ENCODE measurements at places on chromosomes 6 and 20. TPM values are rescaled to one million over a fixed set of nuclear protein-coding genes. Genes with fewer than 3 reads are reported as not detected.

GRCh38 chr6:46042355-46042999 is 26.8 kb upstream of the CLIC5 start:
- H3K4me3 ChIP-seq = no peak overlapping the region
- H3K27me3 ChIP-seq = peaks cover 5% of the 10 kb centered on the region
- peaks cover 3% of the 10 kb centered on the region for H3K4me1 ChIP-seq
- H3K36me3 ChIP-seq = no peaks in the 10 kb centered on the region
- no peak for DNase-seq

GRCh38 chr20:63567386-63568169 is 6.5 kb downstream of the HELZ2 start:
- H3K4me1 ChIP-seq = peaks cover 20% of the 10 kb centered on the region
- H3K27me3 ChIP-seq = no peaks in the 10 kb centered on the region
- peak; percentile 93 for DNase-seq
- H3K4me3 ChIP-seq = peak overlapping the region; percentile 76
- no peaks in the 10 kb centered on the region for H3K36me3 ChIP-seq

GRCh38 chr6:67933278-67933677 is 701.8 kb upstream of the ADGRB3 start:
- H3K4me3 ChIP-seq = no peak overlapping the region
- no peak for DNase-seq
- H3K4me1 ChIP-seq = no peaks in the 10 kb centered on the region
- no peaks in the 10 kb centered on the region for H3K36me3 ChIP-seq
- no peaks in the 10 kb centered on the region for H3K27me3 ChIP-seq

DNA sequence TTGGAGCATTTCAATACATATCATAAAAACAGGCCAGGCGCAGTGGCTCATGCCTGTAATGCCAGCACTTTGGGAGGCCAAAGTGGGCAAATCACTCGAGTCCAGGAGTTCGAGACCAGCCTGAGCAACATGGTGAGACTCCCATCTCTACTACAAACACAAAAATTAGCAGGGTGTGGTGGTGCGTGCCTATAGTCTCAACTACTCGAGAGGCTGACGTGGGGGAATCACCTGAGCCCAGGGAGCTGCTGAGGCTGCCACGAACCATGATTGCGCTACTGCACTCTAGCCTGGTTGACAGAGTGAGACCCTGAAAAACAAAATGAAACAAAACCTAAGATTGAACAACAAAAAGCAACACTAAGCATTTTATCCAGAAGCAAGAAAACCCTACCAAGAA is 47.2 kb downstream of the BACH2 start:
- peaks cover 7% of the 10 kb centered on the region for H3K27me3 ChIP-seq
- peaks cover 19% of the 10 kb centered on the region for H3K4me1 ChIP-seq
- peak overlapping the region; percentile 80 for H3K27ac ChIP-seq

GRCh38 chr6:16473184-16473907 is 235.0 kb downstream of the GMPR start:
- peaks cover 22% of the 10 kb centered on the region for H3K36me3 ChIP-seq
- peak overlapping the region; percentile 88 for H3K4me3 ChIP-seq
- peaks cover 75% of the 10 kb centered on the region for H3K4me1 ChIP-seq
- no peak for DNase-seq
- H3K27me3 ChIP-seq = no peaks in the 10 kb centered on the region
- peak overlapping the region; percentile 34 for H3K27ac ChIP-seq

- peaks cover 6% of the 10 kb centered on the region for H3K27me3 ChIP-seq
- no peaks in the 10 kb centered on the region for H3K4me1 ChIP-seq
- H3K27ac ChIP-seq = no peak overlapping the region
- no peak for DNase-seq
- no peaks in the 10 kb centered on the region for H3K36me3 ChIP-seq
These were observed 861.1 kb downstream of the DHX35 start for GRCh38 chr20:39823224-39823623.

DNA sequence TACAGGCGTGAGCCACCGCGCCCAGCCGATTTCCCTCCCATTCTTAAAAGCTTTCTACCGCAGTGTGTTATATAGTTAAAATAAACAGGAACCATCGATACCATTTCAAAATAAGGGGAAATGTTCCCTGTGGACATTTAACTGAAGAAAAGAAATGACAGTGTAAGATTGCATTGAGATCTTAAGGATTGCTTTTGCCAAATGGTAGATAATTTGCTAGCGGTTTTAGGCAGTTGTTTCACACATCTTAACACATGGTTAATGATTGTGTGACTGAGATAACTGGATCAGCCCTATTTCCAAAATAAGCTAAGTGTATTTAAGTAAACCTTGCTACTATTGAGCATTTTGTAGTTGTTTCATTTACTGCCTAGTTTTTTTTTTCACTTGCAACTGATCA is 15.6 kb downstream of the STX16 start:
- H3K4me1 ChIP-seq = peaks cover 9% of the 10 kb centered on the region
- no peaks in the 10 kb centered on the region for H3K27me3 ChIP-seq
- peaks cover 10% of the 10 kb centered on the region for H3K36me3 ChIP-seq
- no peak overlapping the region for H3K4me3 ChIP-seq

DNA sequence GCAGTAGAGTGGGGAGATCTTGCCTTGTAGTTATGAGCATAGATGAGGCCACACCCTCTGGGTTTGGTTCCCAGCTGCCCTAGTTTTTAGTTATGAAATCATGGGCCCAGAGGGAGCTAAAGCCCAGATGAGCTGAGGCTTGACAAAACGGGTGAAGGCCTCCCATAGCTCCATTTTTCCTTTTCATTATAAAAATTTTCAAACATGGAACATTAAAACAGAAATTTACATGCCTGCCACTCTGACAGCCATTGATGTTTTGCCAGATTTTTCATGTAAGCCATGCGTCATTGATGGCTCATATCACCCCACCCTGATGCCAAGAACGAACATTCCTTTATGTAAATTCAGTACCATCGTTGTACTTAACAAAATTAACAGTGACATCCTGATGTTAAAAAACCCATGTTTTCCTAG is 67.9 kb downstream of the IGF2R start:
- no peak overlapping the region for H3K4me3 ChIP-seq
- no peaks in the 10 kb centered on the region for H3K27me3 ChIP-seq
- H3K27ac ChIP-seq = peak overlapping the region; percentile 54
- peaks cover 51% of the 10 kb centered on the region for H3K4me1 ChIP-seq

GRCh38 chr6:139406577-139407343 is 32.3 kb upstream of the CITED2 start:
- H3K27ac ChIP-seq = no peak overlapping the region
- H3K36me3 ChIP-seq = no peaks in the 10 kb centered on the region
- no peak overlapping the region for H3K4me3 ChIP-seq
- no peak for DNase-seq

RHAG gene
- total RNA-seq = not detected

MUC21 gene
- not detected for total RNA-seq

TRIM31 gene
- not detected for total RNA-seq

AK9 gene
- 7.3 TPM for total RNA-seq
